ENCODE measurements at places on chromosomes 11 and 22. TPM values are rescaled to one million over a fixed set of nuclear protein-coding genes. Genes with fewer than 3 reads are reported as not detected.

VPS26B gene
- 63.6 TPM for total RNA-seq

SHANK3 gene
- 20.4 TPM for total RNA-seq

CCDC89 gene
- not detected for total RNA-seq

HBE1 gene
- total RNA-seq = not detected

ZNRF3 gene
- 8.3 TPM for total RNA-seq

APOA5 gene
- total RNA-seq = not detected

BIK gene
- 17.3 TPM for total RNA-seq

MFNG gene
- 61.1 TPM for total RNA-seq

GLYATL1 gene
- 0.42 TPM for total RNA-seq

PHETA2 gene
- total RNA-seq = 0.88 TPM

SCGB1D1 gene
- not detected for total RNA-seq

DDX17 gene
- total RNA-seq = 530 TPM

MOGAT2 gene
- total RNA-seq = not detected

MCM5 gene
- 28.3 TPM for total RNA-seq

POU2AF2 gene
- not detected for total RNA-seq
